AG09319 (cell line): ENCODE measurements at places on chromosomes 5 and 9.

- DNase-seq, result no peak
These were observed 33.9 kb downstream of the GOLGA1 start for GRCh38 chr9:124906966-124907365.

DNA sequence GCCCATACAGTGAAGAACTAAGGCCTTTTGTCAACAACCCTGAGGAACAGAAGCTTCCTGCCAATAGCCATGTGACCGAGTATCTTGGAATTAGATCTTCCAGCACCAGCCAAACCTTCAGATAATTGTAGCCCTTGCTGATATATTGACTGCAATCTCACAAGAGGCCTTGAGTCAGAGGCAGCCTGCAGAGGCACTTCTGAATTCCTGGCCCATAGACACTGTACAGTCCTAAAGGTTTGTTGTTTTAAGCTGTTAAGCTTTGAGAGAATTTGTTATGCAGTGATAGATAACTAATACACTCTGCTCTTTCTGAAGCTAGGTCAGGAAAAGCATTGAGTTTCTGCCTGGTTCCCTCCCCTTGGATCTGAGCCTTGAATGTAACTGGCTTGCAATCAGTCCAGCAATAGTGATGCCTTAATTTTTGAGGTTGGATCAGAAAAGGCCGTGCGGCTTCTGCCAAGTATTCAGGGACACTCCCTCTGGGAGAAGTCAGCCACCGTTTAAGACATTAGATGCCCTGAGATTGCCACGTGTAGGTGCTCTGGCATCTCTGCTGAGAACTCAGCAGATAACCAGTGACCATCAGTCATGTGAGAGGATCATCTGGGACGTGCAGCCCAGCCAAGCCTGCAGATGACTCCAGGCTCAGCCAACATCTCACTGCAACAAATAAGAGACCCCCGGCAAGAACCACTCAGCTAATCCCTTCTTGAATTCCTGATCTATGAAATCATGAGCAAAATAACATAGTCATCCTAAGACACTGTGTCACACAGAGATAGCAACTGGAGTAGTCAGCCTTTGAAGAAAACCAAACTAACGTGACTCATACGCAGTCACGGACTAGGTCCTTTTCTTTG lies 126.8 kb upstream of the STC2 start:
- peak; percentile 89 for DNase-seq

- DNase-seq, result no peak
These were observed 5.8 kb downstream of the ENC1 start for GRCh38 chr5:74634611-74635286.

GRCh38 chr5:122462486-122462885 lies 150.4 kb downstream of the SNCAIP start:
- DNase-seq, result no peak

DNA sequence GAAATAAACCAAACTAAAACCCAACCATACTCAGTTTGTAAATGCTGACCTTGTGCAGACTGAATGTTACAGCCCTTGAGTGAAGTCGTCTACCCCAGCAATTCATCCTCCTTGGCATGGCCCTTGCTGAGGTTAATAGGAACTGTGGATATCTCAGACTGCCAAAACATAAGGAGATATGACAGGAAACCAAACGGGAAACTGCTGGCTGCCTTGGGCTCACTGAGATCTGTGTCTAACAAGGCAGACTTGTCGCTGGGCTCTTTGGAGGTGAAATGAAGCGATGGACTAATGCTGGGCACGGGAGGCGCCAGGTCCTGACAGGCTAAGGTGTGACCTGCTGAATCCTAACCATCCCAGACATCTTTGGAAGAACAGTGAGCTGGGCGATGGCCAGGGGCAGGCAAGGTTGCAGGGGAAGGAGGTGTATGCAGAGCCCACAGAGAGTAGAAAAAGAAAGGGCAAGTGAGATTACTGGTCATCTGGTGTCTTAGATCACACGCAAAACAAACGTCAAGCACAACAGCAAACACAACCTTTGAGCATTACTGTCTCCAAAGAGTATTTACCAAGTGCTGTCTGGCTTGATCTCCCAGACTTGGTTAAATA lies 44.6 kb upstream of the ALDH1A1 start:
- DNase-seq, result no peak

- DNase-seq, result no peak
These were observed 205.1 kb upstream of the MRPS30 start for GRCh38 chr5:44603496-44604272.
